ENCODE measurements at places on chromosomes 16 and 17. TPM values are rescaled to one million over a fixed set of nuclear protein-coding genes. Genes with fewer than 3 reads are reported as not detected.

DNA sequence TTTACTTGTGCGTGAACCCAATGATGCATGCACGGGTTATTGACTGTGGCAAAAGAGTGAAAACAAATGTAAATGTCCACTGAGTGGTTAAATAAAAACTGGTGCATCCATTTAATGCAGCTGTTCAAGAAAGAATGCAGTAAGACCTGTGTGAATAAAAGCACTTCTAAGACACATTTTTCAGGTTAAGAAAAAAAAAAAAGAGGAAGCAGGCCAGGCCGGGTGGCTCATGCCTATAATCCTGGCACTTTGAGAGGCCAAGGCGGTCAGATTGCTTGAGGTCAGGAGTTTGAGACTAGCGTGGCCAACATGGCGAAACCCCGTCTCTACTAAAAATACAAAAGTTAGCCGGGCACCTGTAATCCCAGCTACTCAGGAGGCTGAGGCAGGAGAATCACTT is 11.8 kb downstream of the CNGB1 start:
- DNase-seq: no peak

DNA sequence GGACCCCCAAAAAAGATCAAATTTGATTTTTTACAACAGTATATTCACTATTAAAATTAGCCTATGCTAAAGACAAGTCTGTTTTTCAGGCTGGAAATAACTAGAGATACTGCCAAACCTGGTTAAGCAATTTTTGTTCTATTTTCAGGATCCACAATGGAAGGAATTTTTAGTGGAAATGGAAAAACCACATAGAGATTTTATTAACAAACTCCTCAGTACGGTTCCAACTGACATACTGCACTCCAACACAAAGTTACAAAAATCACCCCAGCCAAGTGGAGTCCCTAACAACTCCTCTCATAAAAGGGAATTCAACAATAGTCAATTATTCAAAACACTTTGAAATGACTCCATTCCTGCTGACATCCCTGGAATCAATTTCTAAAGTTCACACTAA is 101.6 kb upstream of the TOB1 start:
- no peak for DNase-seq

DNA sequence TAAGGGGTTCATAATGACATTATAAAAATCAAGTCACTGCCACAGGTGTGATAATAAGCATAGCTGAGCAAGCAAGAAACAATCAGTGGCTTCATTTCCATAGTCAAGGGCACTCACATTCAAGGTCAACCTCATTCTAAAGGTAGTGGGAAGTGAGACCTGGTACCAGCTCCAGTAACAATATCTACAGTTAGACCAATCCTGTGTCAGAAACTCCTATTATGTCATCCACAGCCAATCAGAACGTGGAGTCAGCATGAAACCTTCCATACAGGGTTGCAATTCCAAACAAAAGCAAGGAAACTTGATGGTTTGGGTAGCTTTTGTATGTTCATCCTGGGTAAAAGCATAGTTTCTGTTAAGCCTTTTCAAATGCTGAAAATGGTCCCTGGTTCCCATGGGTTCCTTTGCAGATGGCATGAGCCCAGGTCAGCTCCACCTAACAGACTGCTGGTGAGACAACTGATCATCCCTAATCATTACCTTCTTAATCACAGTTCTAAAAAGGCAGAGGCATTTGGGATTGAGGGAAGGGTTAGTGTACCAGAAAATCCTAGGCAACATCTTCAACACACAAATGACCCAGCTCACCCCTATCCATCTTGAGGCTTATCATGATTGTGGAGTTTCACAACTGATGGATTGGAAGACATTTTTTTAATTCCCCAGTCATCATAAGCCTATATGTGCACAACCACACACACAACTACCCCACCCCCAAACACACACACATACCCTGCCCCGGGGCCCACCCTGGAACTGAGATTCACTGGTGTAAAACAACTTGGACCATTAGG is 30.4 kb downstream of the TEX2 start:
- no peak for DNase-seq

The AARS1 gene
- total RNA-seq: 10.6 TPM

DNA sequence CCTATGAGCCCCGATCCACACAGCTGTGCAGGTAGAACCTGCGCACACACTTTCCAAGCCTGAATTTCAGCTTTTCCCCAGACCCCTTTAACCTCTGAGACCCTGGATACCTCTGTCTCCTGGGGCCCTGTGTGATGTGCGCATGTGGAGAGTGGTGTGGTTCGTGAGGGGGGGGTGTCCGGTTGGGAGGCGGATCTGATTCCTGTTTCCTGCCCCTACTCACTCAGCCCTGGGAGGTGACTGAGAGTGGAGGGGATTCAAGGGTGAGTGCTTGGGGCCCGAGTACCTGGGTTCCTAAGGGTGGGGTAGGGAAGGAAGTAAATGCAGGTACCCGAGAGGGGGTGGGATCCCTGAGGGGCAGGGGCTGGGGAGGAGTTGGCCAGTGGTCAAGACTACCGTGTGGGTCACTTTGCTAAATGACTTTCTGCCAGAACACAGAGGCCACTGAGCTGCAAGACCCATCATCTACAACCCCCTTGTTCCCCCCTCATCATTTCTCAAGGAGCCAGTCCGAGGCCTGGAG is 621 bp downstream of the ARHGEF15 start:
- DNase-seq: no peak

- DNase-seq: no peak
Observed at GRCh38 chr16:26344976-26345375, 653.2 kb downstream of the HS3ST4 start.

The ZG16B gene
- not detected for total RNA-seq

DNA sequence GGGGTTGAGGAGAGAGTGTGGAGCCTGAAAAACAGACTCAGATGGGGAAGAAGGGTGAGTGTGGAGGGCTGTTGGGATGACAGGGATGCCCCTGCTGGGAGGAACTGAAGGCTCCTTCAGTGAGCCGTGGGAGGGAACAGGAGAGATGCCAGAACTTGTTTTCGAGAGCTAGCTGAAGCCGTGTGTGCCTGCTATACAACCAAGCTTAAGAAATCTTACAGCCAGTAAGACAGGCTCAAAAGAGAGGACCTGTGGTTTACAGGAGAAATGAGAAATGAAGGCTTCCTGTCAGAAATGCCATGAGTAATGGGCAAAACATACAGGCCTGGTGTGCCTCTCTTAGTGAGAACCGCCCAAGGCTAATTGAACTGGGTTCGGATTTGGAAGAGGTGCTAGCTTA is 99.6 kb downstream of the SPACA3 start:
- DNase-seq: no peak

DNA sequence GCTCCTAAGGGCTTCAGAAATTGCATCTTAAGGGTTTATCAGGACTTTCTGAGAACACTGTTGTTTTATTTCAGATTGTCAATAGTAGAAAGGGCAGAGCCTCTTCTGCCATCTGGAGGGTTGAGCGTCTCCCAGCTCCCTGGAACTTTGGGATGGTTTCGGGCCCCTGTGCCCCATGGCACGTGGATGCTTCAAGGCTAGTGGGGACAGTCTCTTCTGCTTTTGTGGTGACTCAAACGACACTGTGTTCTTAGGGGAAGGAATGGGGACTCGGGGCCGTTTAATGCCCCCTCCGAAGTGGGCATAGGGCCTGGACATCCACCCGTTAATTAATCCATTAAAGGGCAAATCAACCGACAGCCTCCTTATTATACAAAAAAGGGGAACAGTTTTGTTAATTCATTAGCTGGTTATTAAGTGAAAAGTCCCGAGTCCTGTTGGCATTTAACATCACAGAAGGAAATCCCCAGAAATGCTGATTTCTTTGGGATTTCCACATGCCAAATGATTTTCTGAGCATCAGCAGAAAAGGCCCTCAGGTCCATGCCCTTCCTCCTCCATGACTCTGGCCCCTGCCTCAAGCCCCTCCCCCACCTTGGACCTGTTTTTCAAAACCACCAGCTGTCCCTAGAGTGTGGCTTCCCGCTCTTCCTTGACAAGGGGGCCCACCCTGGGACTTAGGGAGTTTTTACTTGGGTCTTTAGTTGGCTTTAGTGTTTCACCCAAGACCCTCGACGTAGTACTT is 68.7 kb downstream of the ARSG start:
- no peak for DNase-seq

DNA sequence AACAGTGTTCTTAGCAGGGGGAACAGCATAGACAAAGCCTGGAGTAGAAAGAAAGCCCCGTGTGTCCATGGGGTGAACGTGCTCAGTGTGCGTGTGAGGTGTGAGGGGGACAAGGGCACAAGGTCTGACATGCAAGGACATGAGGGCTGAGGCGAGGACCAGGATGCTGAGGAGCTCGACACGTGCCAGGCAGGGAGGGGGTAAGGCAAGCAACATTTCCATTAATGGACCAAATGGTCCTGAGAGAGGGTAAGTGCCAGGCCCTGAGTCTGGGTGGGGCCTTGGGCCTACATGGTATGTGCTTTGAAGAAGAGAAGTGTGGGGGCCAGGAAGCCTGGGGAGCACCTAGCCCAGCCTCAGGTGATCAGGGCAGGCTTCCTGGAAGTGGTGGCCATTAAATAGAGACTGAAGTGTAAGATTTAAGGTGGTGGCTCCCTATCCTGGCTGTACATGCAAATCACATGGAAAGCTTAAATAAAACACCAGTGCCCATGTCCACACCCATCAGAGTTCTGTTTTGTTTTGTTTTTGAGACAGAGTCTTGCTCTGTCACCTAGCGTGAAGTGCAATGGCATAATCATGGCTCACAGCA is 29.3 kb downstream of the ADCY7 start:
- no peak for DNase-seq

DNA sequence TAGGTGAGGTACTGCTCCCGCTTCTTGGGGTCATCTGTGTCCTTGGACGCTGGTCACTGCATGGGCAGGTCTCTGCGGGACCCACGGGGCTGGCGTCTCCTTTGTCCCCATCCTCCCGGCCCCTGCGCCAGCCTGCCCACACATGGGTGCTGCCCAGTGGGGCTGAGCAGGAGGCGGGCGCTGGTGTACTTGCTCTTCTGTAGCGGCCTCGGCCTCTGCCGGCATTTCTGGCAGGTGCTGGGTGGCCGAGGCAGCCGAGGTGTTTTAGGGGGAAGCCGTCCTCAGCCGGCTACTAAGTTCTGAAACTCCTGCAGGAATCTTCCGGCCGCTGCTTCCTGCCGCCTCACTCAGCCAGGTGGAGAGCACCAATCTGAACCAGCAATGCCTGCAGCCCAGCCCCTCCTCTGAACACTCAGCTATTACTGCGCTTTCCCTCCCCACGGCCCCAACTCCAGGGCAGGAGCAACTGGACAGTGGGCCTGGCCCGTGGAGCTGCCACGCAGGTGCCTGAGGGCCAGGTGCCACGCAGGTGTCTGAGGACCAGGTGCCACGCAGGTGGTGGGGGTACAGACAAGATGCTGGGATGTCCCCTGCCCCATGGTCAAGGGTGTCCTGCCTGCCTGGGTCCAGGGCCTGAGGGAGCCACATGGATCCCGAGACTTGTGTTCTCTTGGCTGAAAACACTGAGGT is 10.0 kb downstream of the DECR2 start:
- DNase-seq: no peak

GRCh38 chr16:31508706-31509195 is 560 bp upstream of the RUSF1 start:
- no peak for DNase-seq

The ARL5C gene
- not detected for total RNA-seq

DNA sequence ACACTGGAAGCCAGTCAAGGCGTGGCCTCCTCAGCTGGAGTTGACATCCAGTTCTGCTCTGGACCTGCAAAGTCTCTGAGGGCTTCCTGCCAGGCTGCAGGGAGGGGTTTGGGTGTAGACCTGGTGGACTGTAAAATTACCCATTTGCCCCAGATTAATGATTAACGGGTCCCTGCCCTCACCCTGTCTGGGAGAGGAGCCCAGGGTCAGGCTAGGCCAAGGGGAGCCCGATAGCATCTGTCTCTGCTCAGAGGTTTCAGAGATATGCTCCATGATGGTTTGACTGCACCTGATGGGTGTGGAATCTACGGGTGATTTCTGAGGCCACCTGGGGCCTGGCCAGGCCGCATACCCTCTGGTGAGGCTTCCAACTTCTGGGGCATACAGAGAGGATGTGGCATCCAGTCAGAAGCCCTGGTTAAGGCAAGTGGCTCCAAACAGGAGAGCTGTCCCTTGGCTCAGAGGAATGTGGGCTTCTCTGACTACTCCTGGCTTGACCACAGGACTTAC is 11.2 kb downstream of the PPY start:
- DNase-seq: no peak

- no peak for DNase-seq
Observed at GRCh38 chr17:67639555-67639954, 78.2 kb upstream of the NOL11 start.

DNA sequence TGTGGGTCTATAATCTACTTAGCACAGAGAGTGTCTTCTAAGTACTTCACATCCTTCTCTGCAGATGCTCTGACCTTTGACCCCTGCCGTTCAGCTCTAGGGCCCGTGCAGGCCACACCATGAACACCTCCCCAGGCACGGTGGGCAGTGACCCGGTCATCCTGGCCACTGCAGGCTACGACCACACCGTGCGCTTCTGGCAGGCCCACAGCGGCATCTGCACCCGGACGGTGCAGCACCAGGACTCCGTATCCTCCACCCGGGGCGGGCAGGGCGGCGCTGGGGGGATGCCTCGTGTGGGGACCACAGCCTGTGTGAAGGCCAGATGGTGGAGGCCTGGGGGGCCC is 686 bp downstream of the MLST8 start:
- no peak for DNase-seq

DNA sequence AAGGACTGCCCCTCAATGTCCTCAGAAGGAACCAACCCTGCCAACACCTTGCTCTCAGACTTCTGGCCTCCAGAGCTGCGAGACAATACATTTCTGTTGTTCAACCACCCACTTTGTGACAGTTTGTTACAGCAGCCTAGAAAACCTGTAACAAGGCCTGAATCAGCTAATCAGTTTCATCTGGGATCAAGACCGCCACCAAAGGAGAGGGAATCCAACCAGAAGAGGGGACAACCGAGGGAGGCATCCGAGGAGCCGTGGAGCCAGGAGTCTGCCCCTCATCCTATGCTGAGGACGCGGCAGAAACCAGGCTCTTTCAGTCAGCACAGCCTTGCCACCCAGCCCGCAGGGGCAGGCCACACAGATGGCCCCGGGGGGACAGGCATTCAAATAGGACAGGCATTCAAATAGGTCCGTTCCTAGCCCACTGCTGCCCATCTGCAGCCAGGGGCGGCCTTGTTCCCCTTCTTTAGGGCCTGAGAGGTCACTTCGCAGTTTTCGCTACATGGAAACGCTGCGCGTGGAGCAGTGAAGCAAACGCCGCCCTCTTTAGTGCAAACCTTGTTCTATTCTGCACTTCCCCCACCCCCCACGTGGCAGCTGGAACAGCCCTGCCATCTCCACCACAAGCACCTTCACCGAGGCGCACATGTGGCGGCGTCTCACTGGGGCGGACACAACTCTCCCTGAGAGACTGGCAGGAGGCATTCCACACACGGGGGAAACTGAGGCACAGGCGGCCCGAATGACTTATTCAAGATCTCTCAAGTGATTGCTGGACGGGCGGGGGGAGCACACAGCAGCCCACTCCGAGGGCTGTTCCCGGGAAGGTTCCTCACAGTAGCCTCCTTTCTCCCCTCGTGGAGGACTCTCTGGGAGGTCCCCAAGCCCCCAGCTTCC is 26.7 kb downstream of the FA2H start:
- no peak for DNase-seq

- no peak for DNase-seq
Observed at GRCh38 chr16:19588661-19589060, 33.2 kb downstream of the VPS35L start.
